Activated CD4-positive, alpha-beta T cell treated with anti-CD3 and anti-CD28 coated beads for 36 hours (primary cell): ENCODE measurements at places on chromosomes 1 and 21.

DNA sequence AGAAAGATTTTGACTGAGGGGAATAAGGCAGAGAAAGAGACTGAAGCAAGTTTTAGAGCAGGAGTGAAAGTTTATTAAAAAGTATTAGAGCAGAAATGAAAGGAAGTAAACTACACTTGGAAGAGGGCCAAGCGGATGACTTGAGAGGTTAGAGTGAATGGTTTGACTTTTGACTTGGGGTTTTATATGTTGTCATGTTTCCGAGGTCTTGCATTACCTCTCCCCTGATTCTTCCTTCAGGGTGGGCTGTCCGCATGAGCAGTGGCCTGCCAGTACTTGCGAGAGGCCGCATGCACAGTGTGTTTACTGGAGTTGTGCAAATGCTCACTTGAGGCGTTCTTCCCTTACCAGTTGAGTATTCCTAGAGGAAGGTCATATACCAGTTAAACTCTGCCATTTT, 13.0 kb upstream of the DENND2D start:
- DNase-seq = no peak

DNA sequence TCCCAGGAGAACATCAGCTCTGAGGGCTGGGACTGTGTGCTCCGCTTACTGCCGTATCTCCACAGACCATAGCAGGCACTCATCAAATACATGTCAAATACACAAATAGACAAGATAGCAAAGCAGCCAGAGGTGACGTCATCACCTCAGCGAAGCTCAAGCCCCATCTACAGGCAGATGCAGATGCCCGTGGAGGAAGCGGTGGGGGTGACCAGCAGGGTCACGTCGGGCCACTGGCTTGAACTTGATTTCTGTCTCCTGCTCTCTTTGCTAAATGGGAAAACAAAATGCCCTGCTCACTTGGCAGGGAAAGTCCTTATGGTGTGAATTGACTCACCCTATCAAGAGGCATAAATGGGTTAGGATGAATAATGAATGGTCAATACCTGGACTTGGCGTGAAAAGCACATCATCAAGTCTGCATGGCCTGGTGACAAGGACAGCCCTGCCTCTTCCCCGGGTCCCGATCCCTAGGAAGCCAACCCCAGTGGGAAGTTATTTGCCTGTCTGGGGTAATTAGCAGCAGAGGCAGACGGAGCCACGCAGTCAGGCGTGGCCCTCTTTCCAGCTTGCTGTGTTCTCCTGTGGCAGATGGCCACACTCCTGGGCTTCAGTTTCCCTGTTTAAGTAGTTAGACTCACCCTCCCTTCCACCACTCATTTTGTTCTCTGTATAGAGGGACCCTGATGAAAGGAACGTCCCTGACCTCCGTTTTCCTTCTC, 536.0 kb downstream of the NPHP4 start:
- DNase-seq = no peak

GRCh38 chr1:214660190-214660589, 57.2 kb downstream of the CENPF start:
- no peak for DNase-seq

DNA sequence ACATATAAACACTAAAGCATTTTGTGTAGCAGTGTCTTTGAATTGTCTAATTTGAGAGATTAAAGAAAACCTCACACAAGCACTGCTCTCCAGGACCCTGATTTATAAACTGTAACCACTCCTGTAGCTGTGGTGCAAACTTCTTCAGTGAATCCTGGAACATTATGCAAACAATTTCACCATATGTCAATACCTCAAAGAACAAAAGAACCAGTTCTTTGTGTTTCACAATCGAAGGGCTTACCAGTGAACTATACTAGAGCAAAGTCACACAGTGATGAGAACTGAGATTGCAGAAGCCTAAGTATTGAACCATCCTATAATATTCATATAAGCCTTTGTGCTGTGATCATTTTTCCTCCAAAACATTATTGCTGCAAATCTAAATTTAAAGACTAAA, 21.5 kb downstream of the DPH5 start:
- DNase-seq = no peak

GRCh38 chr21:17818186-17819113, 706 bp downstream of the C21orf91 start:
- DNase-seq = peak; percentile 68

- DNase-seq = peak; percentile 67
Measured at GRCh38 chr1:52659356-52659755, 26.4 kb downstream of the SHISAL2A start.

GRCh38 chr1:212651521-212651920, 43.0 kb downstream of the ATF3 start:
- no peak for DNase-seq

DNA sequence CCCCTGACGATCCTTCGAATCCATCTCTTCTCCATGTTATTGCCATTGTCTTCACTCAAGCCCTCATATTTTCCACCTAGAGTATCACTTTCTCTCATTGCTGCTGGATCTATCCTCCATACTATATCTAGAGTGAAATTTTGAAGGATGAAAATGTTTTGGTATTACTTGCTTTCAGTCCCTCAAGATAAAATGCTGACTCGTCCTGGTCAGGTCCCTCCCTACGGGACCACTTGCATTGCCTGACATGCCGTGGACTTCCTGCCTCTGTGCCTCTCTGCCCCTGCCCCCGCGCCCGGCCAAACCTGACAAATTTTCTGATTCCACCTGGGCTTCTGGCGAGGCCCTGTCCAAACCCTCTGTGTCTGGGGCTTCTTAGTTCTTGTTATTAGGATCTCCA, 23.6 kb downstream of the SPATA46 start:
- no peak for DNase-seq

DNA sequence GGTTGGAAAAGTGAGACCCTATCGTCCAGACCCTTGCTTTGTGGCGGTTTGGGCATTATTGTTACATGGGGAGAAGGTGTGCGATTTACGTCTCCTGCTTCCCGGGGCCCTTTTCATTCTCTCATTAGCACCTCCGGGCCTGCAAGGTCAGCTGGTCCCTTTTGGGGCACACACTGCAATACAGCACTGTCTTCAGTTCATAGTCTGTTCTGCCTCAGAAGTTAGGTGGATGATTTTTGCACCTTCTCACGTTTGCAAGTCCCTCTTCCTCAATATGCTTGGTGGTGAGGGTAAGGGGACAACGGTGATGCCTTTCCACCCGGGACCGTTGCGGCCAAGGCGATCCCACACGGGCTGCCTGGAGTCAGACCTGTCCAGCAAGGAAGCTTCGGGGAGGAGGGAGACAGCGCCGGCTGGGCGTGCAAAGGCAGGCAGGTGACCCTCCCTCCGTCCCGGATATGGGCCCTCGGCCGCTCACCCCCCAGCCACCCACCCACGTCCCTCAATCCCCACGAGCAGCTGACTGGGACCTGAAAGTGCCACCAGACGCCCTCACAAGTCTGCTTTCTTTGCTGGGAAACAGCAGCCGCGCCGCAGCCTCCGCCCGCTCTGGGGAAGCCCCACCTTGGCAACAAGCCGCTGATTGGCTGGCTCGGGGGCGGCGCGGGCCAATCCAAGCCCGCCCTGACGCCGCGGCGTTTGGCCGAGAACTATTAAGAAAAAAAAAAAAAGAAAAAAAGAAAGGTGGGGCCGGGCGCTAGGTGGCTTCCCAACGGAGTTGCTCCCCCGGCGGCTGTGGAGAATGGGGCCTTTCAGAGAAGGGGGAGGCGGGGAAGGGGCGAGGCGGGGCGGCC, 21.7 kb downstream of the BTG2 start:
- DNase-seq = peak; percentile 97

DNA sequence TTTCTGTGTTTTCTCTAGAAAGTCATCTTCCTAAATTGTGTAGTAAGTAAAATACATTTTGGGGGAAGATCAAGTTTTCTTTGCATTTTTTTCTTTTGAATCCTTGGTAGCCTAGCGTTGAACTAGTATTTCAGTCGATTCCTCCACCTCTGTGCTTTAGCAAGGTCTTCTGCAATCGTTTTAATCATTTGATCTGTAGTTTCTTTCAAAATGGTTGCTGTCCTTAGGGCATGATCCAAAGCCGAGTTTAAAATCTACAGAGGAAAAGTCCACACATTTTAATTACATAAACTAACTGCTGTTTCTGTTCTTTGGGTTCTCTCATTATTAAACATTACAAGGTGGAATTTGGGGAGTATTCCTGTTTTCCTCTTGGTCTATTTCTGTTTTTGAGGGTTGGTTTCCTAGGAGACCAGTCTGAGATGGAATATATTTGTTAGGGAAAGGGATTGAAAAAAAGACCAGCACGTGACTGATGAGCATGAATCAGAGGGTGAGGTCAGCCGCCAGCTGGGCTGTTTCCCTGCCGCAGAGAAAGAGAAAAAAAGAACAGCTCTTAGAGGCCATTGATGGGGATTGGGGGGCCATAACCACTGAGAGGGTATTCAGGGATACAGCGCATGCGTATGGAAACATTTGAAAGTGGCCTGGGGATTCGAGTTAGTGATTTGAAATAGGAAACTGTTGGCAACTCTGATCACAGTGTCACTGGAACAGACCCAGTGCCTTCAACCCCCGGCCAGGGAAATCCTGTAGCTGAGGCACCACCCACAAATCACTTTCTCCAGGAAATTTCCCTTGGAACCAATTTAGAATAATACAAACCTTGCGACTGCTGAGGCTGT, 40.6 kb downstream of the AKNAD1 start:
- no peak for DNase-seq

DNA sequence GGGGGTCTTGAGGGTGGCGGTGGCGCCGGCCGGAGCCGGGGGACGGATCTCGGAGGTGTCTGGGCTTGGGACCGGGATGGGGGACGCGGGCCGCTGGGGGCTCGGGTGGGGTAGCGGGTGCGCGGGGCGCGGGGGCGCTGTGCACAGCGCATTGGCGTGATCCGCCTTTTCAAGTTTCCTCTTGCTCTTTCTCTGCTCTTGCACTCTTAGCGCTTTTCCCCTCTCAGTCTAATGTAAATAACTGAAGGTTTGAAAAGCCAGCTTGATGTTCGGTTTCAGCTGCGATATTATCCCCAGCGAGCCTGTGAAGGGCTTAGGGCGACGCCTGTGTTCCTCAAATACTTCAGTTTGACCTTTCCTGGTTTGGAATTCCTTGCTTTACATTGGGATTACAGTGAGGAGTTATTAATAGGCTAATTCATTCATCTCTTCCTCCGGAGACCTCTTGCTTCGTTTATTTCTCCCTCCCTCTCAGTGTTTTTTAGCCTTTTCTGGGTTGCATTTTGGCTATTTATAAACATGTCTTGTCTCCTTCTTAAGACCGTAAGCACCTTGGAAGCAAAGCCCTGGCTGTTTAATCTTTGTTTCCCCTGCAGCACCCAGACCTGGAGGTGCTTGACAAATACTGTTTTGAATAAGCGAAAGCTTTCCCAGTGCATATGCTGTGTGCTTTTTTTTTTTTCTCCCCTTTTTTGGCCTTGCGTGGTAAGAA, 693 bp downstream of the RAB4A start:
- DNase-seq = peak; percentile 40

DNA sequence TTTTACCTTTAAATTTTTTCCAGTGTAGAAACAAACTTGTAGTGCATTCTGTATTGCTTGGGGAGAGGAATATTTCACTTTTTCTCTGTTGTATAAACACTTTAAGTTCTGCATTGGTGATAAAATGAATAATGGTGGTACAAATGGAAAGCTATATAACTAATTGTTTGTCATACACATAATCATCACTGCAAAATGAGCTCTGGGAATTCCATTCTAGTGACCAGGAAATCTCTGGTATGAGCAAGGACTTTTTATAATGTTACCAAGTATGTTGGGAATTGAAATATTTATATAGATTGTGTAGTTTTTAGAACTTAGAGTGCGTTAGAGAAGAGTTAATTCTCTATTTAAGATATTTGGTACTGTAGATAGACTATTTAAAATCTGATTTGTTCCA, 5.0 kb upstream of the FMN2 start:
- DNase-seq = no peak

DNA sequence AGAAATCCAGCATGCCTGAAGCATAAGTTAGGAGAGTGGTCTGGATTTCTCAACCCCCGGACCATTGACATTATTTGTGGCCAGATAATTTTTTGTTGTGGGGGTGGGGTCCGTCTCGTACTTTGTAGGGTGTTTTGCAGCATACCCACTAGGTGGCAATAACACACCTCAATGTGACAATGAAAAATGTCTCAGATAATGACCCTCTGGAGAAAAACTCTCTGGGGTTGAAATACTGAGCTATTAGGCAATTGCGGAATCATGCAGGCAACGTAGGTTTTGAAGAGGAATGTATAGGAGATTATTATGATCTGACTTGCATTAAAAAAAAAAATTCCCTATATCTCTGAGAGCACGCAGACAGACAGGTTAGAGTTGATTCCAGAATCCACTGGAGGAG, 25.3 kb upstream of the RRP15 start:
- DNase-seq = no peak

GRCh38 chr1:18404460-18404859, 76.3 kb upstream of the KLHDC7A start:
- DNase-seq = no peak

DNA sequence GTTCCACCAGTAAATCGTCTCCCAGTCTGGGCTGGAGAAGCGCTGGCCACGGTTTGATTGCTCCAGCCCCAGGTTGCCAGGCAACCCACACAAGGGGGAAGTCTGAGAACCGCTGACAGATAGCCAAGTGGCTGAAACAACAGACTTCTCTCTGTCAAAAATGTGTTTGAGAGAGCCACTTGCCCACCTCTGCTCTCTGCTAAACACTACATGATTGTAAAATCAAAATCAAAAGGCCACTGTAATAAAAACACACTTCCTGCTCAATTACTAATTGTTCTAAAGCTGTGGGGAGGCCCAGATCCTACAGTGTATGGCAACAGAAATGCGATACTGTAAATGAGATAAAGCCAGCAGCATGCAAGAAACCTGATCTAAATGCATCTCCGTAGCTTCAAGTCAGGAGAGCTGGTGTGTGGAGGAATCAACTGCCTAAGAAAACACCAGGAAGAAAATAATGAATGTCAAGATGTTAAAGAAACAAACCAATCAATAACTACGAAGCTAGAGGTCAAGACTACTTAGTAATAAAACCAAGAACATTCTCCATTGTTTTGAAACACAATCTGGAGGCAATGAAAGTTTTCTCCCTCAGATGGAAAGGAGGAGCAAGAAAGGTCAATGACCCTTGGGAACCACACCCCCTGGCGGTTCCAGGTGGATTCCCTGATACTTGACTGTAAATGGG, 121.2 kb downstream of the SLC45A1 start:
- DNase-seq = no peak

GRCh38 chr1:208538587-208538986, 294.4 kb upstream of the PLXNA2 start:
- DNase-seq = no peak

DNA sequence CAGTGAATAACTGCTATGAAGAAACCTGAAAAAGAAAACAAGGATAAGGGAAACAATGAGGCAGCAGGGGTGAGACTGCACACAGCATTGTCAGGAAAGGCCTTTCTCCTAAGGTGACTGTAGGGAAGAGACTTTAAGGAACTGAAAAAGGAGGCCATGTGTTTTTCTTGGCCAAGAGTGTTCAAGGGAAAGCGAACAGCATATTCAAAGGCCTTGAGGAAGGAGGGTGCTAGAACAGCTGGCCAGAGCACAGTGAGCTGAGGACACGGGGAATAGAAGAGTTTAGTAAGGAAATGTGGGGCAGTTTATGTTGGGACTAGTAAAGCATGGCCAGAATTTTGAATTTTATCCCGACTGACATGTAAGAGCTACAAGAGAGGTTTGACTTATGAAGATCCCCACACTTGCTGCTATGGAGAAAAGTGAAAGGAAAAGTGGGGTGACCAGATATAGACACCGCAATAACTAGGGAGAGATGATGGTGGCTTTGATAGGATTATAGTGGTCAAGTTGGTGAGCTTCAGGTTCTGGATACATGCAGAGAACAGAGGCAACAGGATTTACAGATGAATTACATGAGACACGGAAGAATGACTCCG, 1.4 kb downstream of the RWDD2B start:
- no peak for DNase-seq
